Stimulated activated CD8-positive, alpha-beta memory T cell treated with anti-CD3 and anti-CD28 coated beads, Interleukin-12 subunit alpha, Interleukin-12 subunit beta, amount 100 ng/mL, for 1 hour (primary cell): ENCODE measurements at places on chromosomes 6 and 20.

DNA sequence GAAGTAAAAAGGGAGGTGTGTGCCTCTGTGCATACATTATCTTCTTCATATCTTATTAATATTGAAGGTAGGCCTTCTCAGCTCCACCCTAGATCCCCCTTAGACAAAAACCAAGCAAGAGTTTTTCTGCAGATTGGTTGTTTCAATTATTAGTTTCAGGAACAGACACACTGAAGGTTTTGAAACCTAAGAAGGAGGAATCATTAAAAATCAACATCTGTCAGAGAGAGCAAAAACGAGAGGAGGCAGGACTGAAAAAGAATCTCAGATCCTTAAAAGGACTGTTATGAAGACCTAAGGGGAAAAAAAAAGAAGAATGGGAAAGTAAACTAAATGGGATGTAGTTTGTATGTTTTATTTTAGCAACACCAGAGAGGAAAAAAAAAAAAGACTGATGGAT is 560.8 kb upstream of the JAG1 start:
- DNase-seq, result no peak

- DNase-seq, result no peak
These were observed at the start of gene BMP7 for GRCh38 chr20:57266291-57267157. TSS of gene BMP7 (minus strand) at chr20:57266641. CDS start at chr20:57266122, 519 bp downstream.

DNA sequence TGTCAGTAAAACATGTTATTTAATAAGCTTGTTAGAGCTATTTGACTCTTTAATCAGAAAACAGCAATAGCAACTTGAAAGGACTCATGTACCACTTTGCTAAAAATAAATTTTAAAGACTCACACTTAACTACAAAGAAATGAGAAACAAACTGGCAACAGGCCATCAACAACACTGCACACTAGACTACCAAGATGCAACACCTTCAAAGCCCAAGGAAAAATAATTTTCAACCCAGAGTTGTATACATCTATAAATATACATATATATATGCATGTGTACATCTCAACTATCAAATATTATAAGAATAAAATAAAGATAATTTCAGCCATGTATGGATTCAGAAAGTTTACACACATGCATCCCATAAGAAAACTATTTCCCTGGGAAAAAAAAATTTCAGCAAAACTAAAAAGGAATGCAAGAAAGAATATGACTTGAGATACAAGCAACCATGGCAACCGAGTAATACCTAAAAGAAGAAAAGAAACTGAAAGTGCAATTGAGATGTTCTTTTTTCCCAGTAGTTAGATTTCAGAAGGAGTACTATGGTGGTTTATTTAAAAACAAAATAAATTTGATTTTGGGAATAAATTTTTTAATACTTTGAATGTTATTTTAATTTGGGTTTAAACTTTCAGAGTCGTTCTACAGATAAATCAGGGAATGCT is 303.8 kb downstream of the UBE3D start:
- DNase-seq, result no peak

GRCh38 chr20:56875052-56875659 is 246.1 kb downstream of the TFAP2C start:
- no peak for DNase-seq

- no peak for DNase-seq
These were observed 6.6 kb downstream of the NCOA3 start for GRCh38 chr20:47508278-47508677.

DNA sequence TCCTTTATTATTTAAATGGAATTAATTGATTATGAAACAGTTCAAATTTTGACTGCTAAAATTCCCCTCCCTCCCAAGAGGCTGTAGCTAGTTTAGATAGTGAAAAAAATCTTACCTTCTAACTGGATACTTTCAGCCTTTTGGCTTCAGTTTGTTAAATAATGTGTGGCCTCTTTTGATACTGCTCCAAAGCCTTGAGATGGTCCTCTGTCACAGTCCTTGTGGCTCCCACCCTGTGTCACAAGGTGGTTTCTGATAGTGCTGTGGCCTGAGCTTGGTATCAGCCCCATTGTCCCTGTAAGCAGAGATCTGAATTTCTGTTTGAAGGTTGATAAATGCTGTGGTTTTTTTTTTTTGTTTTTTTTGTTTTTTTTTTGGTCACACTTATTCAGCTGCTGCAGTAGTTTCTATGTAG is 20.8 kb downstream of the PANK2 start:
- DNase-seq, result no peak

DNA sequence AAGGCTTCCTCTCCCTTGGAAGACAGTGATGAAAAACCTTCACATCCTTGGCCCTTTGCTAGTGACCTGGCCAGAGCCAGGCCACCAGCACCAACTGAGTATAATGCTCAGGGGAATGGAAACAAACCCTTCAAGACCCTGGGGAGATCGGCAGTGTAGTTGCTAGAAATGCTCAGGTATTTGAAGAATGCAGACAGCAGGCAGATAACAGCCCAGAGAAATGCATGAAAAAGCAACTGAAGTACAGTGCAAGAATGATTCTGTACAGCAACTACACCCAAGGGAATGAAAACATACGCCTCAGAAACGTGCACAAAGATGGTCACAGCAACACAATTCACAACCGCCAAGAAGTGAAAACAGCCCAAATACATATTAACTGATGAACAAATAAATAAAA is 41.1 kb downstream of the PPP1R3G start:
- DNase-seq, result no peak

GRCh38 chr6:99333068-99333467 is 16.4 kb downstream of the FAXC start:
- DNase-seq, result no peak

GRCh38 chr6:122276637-122277036 is 122.8 kb upstream of the HSF2 start:
- no peak for DNase-seq

GRCh38 chr20:63746751-63747315 is 7.3 kb downstream of the SLC2A4RG start:
- DNase-seq, result no peak

- DNase-seq, result no peak
These were observed 41.1 kb downstream of the PDE10A start for GRCh38 chr6:165621940-165622339.

GRCh38 chr6:24646771-24647170 is 780 bp upstream of the KIAA0319 start:
- no peak for DNase-seq

DNA sequence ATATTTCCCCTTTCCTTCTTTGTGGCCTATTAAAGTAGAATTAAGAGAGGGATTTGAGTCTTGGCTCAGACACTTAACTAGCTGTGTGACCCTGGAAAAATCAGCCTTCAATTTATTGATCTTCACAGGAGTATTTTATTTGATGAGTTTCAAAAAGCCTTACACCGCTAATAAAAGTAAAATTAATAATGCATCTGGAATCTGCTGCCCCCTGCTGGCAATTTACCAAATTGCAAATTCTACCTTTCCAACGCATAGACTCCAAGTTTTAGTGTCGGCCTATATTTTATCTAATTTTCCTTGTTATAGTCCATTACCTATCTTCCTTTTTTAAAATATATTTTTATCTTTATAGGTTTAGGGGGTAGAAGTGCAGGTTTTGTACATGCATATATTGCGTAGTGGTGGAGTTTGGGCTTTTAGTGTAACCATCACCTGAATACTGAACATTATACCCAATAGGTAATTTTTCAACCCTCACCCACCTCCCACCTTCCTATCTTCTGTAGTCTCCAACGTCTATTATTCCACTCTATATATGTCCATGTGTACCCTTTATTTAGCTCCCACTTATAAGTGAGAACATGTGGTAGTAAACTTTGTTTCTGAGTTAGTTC is 46.3 kb downstream of the GOPC start:
- DNase-seq, result peak; percentile 62

DNA sequence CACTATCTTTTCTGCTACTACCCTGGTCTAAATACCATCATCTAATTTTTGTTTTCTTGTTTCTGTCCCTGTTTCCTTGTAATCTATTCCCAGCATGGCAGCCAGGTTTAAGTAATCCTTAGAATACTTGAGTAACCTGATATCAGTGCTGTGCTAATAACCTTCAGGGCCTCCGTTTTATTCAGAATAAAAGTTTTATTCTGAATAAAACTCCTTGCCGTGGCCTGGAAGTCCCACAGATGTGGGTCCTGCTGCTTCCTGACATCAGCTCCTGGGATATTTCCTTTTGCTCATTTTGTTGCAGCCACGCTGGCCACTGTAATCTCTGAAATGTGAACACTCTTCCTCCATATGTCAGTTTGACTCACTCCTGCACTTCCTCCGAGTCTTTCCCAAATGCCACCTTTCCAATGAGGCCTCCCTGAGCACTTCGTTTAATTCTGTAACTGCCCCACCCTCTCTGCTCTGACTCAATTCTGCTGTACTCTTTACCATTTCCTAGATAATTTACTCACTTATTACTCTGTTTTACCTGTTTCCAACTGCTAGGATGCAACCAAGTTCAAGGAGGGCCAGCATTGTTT is 114.0 kb upstream of the FOXA2 start:
- DNase-seq, result no peak

DNA sequence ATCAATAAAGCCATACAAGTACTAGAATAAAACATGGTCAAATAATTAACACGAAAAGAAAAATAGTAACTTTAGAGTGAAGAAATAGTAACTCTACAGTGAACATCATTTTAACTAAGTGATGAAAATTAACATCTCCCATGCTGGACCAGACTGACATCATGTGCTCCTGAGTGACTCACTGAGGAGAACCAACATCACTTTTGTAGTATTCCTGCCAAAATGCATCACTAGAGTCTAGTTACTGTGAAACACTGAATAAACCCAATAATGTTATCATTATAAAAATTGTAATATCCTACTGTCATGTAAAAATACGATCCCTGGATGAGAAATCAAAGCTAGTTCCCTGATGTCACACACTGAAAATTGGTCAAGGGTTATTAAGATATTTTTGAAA is 361.3 kb downstream of the CD109 start:
- DNase-seq, result no peak

- no peak for DNase-seq
These were observed 3.7 kb downstream of the PIM1 start for GRCh38 chr6:37173493-37174195.

DNA sequence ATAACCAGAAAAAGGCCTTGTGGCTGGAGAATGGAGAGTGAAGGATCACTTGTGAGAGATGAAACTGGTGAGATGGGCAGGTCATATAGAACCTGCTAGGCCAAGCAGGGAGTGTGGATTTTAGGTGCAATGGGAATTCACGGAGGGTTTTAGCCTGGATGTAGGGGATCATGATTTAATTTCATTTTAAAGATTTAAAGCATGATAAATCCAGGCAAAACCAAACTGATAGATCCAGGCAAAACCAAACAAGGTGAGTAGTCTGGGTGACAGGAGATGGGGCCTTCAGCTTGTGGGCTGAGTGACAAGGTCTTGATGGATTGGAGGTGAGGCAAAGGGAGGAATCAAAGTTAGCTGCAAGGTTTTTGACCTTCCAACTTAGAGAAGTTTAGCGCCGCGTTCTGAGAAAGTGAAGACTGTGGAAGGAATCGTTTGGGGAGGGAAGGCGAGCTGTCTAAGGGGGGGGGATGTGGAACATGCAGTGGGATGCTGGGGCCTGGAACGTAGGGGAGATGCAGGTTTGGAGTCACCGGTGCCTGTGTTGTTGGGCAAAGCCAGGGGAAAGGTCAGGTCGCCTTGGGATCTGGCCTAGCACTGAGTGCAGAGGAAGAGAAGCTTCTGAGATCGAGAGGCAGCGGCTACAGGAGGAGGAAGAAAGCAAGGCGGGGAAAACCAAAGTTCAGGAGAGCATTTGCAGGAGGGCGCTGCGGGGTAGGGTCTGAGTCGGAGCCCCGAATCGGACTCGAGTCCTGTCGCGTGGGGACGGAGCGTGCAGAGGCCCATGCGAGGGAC is 1.3 kb upstream of the PLCG1 start:
- no peak for DNase-seq

- DNase-seq, result no peak
These were observed 9.0 kb downstream of the GMEB2 start for GRCh38 chr20:63617876-63618265.

DNA sequence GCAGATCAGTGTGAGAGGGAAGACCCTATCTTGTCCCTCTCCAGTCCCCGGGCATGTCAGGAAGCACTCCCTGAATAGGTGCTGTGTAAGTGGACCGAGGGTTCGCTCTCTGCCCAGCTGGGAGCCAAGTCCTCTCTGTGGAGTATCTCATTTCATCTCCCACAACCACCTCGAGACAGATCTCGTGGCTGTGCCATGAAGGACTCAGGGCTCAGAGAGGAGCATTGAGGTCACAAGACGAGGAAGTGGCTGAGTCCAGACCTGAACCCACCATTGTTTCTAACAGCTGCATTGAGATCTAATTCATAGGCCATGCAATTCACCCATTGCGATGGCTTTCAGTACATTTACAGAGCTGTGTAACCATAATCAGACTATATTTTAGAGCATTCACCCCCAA is 34.7 kb upstream of the STX16 start:
- no peak for DNase-seq

- DNase-seq, result no peak
These were observed 11.1 kb downstream of the RPRD1B start for GRCh38 chr20:38044685-38045084.

GRCh38 chr6:36368421-36368820 is 19.0 kb downstream of the ETV7 start:
- DNase-seq, result no peak
